Endothelial cell (in vitro differentiated cells): ENCODE measurements at places on chromosomes 7 and 10.

DNA sequence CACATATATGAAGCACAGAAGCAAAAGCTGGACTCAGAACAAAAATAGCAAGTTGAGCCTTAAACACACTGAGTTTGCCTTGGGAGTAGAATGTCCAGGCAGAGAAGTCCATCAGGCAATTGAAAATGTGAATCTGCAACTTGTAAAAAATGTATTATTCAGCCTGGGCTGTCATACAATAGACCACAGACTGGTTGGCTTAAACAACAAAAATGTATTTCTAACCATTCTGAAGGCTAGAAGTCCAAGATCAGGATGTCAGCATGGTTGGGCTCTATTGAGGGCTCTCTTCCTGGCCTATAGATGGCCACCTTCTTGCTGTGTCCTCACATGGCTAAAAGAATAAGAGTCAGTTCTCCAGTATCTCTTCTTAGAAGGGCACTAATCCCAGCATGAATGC, 76.5 kb upstream of the CAPZA2 start:
- DNase-seq = no peak

DNA sequence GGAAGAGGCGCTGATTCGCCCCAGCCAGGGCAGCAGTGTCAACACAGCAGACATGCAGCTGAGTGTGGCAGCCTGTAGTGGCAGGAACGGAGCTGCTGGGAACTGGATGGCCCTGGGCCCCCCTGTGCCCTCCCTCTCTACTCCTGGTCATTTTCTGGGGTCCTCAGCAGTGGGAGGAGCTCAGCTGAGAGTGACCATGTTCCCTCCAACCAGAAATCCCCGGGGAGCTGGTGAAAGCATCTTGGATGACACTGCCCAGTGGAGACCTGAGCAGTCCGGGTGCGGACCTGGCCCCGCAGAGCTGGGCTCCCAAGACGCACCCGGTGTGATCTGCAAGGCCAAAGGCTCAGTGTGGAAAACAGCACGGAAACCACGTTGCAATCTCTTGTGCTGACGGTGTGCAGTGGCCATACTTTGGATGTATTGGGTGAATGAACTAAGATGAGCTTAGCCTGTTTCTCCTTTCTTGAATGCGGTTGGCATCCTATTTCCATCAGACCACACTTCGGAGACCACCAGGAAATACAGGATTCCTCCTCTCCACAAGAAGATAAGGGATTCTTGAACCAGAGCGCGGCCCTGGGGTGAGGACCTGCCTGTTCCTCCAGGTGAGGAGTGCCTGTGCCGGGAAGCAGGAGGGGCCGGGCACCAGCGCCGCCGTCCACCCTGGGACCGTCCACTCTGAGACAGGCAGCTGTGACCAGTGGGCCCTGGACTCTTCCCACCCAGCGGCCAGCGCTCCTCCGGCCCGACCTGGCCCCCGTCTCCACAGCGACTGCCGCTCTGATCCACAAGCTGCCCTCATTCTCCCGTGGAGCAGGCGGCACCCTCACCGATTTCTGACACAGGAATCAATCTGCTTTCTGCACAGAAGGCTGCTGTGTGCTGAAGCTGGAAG, 93.5 kb upstream of the DIP2C start:
- no peak for DNase-seq

DNA sequence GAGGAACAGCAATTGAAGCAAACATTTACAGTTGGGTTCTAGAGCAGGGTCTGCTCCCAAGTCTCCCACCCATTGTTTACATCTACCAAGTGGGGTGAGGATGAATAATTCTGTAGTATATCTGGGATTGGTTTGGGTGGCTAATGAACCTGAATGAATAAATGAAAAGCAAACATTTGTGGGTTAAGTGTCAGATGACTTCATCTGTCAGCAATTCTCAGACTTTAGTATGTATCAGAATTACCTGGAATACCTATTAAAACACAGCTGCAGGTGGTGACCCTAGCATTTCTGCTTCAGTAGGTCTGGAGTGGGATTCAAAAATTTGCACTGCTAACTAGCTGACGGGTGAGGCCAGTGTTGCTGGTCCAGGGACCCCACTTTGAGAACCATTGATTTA, 18.0 kb upstream of the NPVF start:
- DNase-seq = no peak

- no peak for DNase-seq
Observed at GRCh38 chr7:641269-641671, 85.2 kb upstream of the DNAAF5 start.

- no peak for DNase-seq
Observed at GRCh38 chr10:131660427-131660826, 240.4 kb upstream of the PPP2R2D start.

- DNase-seq = no peak
Observed at GRCh38 chr10:95761939-95762492, 6.1 kb downstream of the ENTPD1 start.

DNA sequence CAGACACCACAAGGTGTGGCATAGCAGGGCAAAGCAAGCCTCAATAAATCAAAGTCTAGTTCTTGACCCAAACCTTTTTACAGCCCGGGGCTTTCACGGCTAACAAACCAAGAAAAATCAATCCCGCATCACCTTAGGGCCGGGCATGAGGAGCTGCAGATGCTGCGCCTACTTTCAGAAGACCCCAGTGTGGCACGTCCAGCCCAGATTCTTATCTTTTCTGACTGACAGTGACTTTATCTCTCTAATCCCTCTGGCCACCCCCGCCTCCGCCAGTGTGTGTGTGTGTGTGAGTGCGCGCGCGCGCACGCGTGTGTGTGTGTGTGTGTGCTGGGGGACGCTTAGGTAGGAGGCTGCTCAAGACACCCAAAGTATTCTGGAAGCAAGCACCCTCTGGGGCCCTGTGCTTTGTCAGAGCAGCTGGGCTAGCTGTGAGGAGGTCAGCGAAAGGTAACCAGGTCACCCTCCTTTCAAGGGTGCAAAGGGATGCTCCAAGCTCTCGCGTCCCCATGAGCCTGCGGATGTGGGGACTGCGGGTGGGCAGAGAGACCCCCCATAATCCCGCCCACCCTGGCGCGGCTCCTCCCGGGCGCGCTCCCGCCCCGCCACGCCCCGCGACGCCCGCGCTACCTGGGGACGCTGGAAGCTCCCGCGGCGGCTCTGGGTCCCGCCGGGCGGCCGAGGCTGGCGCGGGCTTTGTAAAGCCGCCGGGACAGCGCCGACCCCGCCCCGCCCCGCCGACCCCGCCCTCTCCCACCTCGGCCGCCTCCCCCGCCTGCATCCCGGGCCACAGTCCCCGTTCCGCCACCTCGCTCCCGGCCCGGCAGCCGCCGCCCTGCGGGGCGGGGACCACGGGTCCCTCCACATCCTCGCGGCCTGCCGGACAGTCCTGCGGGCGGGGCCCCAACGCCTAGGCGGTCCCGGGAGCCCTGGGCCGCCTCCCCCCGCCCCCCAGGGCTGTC, 57.1 kb upstream of the RHOBTB1 start:
- peak; percentile 31 for DNase-seq

GRCh38 chr7:98022531-98022930, 32.5 kb upstream of the OCM2 start:
- no peak for DNase-seq

GRCh38 chr7:111654343-111654742, 92.1 kb upstream of the IMMP2L start:
- no peak for DNase-seq
